Stimulated activated CD4-positive, alpha-beta T cell treated with anti-CD3 and anti-CD28 coated beads, Interleukin-1b, Interleukin-23, amount 100 ng/mL, for 1 hour (primary cell): ENCODE measurements at places on chromosomes 4 and X.

GRCh38 chr4:175833574-175834311 lies 21.7 kb upstream of the GPM6A start:
- DNase-seq, result no peak

GRCh38 chr4:145861336-145862318 lies 77.0 kb downstream of the ZNF827 start:
- DNase-seq, result no peak

- no peak for DNase-seq
Measured at GRCh38 chr4:185263419-185263818, 54.0 kb downstream of the SNX25 start.

DNA sequence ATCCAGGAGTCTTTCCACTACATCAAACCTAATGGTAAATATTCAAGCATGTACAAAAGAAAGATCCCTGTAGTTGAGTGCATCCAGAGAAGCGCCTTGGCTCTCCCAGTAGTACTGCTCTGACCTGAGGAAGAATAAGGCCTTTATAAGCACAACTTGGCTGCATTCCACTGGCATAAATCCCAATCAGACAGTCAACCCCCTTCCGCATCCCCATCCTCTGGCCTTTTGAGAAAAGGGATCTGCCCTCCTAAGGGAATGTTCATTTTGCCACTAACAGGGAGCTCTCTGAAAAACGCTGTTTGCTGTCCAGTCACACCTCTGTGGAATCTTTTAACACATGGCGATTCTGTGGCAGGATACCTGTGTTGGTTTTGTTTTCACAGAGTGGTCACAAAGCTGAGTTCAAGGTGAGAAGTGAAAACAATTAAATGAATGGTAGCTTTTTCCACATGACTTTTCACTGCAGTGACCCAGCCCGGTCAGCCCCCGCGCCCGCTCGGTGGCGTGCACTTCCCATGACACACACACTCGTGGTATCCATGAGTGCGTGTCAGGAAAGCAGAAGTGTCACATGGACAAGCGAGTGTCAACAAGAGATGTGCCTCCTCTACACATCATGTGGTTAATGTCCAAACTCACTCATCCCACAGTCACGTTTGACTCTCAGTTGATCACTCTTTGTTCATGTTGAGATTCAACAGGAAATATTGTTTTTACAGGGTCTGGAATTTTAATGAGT lies 112.2 kb upstream of the ENPP6 start:
- DNase-seq, result no peak

DNA sequence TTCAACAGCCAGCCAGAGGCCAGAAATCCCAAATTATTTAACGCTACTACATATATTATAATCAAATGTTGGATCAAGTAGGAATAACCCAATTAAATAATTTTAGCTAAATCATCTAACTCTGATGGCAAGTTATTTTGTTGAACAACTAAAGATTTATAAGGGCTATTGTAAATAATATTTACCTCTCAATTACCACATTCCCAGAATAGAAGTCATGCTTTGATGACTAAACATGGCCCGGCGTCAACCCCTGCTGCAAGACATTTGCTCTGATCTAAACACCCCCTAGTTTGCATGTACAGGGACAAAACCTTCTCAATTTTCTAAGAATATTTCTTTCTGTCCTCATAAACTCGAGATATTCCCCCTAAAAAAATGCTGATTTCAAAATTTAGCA lies 14.2 kb downstream of the VEGFC start:
- DNase-seq, result no peak

DNA sequence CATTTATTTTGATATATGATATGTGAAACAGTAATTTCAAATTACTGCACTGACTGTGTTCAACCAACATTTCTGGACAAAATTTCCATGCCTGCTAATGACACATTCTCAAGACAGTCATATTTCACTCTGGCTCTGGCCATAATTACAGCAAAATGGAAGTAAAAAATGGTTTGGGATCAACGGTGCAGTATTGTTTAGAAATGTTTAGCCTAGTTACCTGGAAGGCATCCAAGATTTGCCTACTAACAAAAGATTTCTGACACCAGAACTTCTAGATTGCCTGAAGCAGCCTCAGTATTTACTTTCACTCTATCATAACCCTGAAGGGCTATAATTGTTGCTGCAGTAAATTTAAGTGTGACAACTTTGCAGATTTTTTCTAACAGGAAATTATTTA lies 416.3 kb downstream of the PCDH10 start:
- DNase-seq, result no peak

GRCh38 chrX:120260369-120260768 lies 9.8 kb downstream of the ZBTB33 start:
- no peak for DNase-seq

DNA sequence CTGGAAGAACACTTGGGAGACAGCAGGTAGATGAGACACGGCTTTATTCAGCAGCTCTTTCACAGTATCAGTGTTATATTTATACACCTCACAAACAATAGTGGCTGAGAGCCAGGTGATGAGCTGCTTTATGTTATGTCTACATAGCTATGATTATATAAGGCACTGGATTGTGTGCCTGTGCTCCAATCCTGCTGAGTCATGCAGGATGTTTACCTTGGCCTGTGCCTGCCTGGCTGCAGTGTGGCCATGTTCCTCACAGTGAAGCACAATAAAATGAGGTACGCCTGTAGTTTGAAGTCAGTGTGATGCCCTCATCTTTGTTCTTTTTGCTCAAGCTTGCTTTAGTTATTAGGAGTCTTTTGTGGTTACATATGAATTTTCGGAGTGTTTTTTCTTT lies 31.3 kb downstream of the CXCL13 start:
- no peak for DNase-seq
